ENCODE measurements at places on chromosomes 11 and 22. TPM values are rescaled to one million over a fixed set of nuclear protein-coding genes. Genes with fewer than 3 reads are reported as not detected.

The APOBEC3C gene
- 23.4 TPM for polyA plus RNA-seq

- no peak for DNase-seq
These were observed 730.6 kb downstream of the METTL15 start for GRCh38 chr11:28838741-28839140.

The CABP4 gene
- polyA plus RNA-seq, result 0.75 TPM

GRCh38 chr11:34239465-34240149 is 118.2 kb downstream of the ABTB2 start:
- no peak for DNase-seq

DNA sequence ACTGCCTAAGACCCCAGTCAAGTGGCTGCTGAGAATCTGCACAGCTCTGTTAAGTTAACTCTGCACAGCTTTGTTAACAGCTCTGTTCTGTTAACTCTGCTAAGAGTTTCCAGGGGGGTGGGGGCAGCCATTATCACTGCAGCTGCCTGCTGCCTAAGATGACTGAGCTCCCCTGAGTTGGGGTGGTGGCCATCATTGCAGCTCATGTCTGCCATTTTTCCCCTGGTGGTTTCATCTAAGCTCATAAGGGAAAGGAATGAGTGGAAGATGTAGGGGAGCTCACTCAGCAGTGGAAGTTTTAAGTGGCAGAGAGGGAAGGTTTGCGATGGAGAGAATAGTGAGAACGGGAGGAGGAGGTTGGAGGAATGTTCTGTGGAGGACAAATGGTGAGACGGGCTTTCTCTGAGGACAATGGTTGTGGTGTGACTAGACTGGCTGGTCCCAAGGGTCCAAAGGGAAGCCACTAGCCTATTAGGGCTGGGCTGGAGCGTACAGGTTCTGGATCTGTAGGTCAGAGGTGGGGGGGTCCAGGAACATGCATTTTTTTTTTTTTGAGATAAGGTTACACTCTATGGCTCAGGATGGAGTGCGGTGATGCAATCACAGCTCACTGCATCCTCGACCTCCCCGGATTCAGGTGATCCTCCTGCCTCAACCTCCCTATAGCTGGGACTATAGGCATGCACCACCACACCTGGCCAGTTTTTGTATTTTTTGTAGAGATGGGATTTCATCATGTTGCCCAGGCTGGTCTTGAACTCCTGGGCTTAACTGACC is 13.5 kb upstream of the PLET1 start:
- DNase-seq, result no peak

The CABP2 gene
- 0.29 TPM for polyA plus RNA-seq

GRCh38 chr22:27377501-27378295 is 423.9 kb downstream of the MN1 start:
- DNase-seq, result no peak

The PANX2 gene
- polyA plus RNA-seq, result 2.3 TPM

GRCh38 chr11:126406368-126406767 is 50.9 kb downstream of the ST3GAL4 start:
- no peak for DNase-seq

DNA sequence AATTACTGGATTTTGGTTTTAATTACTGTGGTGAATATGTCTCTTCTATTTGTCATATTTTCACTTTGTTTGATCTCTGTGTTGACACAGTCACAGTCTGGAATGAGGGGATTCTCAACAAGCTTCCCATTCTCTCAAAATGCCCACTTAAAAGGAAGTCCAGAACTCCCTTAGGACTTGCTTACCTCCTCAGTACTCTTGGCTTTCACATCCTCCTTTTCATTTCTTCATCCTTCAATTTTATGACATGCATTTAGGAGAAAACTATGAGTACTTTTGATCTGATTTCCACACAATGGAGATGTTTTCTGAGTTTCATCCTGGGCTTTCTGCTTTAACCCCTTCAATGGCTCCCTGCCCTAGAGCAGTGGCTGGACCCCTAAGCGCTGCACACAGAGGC is 49.3 kb upstream of the FLI1 start:
- no peak for DNase-seq

GRCh38 chr11:47270331-47271271 is 668 bp downstream of the MADD start:
- DNase-seq, result no peak

- no peak for DNase-seq
These were observed 1.8 kb downstream of the TTC17 start for GRCh38 chr11:43360361-43361032.

DNA sequence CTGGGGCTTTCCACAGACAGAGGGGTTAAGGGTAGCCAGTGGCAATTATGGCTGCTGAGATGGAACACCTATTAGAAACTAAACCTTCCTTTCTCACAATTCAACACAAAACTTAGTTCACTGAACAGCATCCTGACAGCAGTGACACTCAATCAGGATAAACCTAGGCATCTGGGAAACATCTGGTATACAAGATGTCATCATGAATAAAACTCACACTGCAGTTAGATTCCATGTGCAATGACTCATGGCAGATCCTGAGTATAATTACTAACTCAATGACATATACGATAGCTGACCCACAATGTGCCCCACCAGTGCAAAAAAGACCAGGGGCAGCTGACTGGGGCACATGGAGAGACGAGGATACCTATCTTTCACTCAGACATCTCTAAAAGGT is 17.7 kb downstream of the RBFOX2 start:
- DNase-seq, result no peak

The PARVB gene
- polyA plus RNA-seq, result 24.2 TPM

GRCh38 chr11:71326328-71326940 is 74.1 kb upstream of the SHANK2 start:
- DNase-seq, result no peak

The KRTAP5-1 gene
- not detected for polyA plus RNA-seq

DNA sequence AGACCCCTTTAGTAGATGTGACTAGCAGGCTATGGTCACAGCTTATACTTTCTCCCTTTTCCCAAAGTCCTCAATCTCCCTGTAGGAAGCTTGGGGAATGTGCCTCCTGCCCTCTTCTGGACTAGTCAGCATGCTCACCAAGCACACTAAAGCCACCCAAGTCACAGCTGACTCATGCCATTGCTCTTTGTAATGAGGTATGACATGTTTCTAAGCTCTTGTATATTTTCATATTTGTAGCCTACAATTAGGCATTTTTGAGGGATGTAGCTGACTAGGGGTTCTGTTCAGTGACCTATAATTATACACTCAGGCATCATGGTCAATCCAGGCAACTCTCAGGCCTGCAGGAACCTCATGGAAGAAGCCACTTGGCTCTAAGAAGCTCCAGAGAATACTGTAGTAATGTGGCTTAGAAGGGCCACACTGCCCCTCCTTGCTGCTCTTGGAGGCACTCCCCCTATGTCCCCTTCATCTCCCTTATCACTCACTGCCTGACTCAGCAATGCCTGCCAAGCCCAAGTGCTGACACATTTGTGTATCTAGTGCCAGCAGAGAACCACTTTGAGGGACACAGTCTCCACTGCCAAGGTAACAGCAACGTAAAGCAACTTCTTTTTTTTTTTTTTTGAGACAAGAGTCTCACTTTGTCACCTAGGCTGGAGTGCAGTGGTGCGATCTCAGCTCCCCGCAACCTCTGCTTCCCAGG is 86.2 kb downstream of the RPL27A start:
- DNase-seq, result no peak

DNA sequence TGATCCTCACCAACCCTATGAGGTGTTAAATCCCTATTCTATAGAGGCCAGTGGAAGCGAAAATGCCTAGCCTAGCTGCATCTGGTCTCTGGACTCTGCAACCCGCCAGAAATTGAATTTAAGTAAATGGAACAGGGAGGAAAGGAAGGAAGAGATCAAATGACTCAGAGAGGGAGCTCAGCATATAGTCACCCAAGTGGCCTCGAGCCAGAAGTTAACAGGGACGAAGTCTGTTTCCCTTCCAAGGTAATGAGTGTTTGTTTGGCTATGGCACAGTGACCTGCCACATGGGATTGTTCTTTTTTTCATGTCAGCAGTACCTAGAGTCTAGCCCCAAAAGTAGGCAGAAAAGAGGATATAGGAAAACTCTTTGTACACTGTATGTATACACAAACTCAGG is 66.3 kb downstream of the PAK1 start:
- no peak for DNase-seq

- DNase-seq, result no peak
These were observed 6.4 kb upstream of the ARFGAP3 start for GRCh38 chr22:42863349-42863961.

DNA sequence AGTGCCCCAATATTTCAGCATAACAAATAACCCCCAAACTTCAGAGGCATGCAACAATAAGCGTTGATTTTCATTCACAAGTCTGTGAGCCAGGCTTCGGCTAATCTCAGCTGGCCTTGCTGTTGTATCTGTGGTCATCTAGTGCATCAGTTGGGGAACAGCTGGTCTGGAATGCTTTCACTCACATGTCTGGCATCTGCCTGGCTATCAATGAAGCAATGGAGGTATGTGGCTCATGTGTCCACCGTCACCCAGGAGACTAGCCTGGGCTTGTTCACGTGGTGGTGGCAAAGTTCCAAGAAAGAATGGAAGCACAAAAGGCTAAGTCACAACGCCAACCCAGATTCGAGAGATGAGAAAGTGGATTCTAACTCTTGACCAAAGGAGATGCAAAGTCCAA is 304.8 kb upstream of the ISX start:
- no peak for DNase-seq

DNA sequence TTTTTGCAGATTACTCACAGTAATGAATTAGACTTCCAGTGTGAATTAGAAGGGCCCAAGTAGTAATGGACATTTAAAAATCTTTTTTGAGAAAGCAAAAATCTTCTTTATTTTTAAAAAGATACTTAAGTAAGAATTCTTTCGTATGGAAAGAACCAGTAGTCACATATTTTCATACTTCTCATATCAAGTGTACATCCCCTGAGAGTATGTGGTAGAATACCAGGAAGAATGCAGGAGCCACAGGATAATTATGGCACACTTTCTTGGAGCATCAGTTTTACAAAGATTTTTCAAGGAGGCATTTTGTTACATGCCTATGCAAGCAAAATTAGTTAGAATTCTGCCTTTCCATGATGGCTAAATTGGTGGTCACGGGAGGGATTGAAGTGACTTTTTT is 28.1 kb downstream of the POLD3 start:
- DNase-seq, result no peak

DNA sequence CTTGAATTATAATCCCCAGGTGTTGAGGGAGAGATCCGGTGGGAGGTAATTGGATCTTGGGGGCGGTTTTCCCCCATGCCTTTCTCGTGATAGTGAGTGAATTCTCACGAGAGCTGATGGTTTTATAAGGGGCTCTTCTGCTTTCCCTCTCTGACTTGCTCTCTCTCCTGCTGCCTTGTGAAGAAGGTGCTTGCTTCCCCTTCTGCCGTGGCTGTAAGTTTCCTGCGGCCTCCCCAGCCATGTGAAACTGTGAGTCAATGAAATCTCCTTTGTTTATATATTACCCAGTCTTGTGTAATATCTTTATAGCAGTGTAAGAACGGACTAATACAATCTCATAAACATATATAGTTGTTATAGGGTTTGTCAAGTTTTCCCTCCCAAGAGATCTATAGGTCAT is 32.8 kb downstream of the KCNE3 start:
- no peak for DNase-seq

- DNase-seq, result no peak
These were observed 133.5 kb downstream of the MYO18B start for GRCh38 chr22:25875461-25875860.

The ATG16L2 gene
- polyA plus RNA-seq, result 45.9 TPM

The BEST1 gene
- polyA plus RNA-seq, result 4.1 TPM

DNA sequence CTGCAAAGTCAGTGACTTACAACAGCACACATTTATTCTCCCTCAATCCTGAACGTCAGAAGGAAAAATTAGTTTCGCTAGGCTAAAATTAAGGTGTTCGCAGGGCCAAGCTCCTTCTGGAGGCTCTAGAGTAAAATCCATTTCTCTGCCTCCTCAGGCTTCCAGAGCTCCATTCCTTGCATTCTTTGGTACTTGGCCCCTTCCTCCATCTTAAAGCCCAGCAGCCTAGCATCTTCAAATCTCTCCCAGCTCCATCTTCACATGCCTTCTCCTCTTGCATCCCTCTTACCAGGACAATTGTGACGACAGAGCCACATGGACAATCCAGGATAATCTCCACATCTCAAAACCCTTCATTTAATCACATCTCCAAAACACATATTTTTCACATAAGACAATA is 165.0 kb downstream of the GRIA4 start:
- no peak for DNase-seq

- no peak for DNase-seq
These were observed 77.4 kb downstream of the FAM168A start for GRCh38 chr11:73520353-73521061.

The BIRC3 gene
- polyA plus RNA-seq, result 1.4 TPM

The C11orf97 gene
- polyA plus RNA-seq, result not detected

- no peak for DNase-seq
These were observed 591.3 kb upstream of the ARHGAP42 start for GRCh38 chr11:100095809-100096208.

DNA sequence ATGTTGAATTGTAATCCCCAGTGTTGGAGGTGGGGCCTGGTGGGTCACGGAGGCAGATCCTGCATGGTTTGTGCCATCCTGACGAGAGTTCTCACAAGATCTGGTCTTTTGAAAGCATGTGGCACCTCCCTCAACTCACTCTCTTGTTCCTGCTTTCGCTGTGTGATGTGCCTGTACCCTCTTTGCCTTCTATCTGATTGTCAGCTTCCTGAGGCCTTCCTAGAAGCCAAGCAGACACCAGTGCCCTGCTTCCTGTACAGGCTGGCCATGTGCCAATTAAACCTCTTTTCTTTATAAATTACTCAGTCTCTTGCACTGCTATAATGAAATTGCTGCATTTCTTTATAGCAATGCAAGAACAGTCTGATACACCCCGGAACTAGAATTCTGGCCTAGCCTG is 13.1 kb downstream of the PTPN5 start:
- DNase-seq, result no peak

DNA sequence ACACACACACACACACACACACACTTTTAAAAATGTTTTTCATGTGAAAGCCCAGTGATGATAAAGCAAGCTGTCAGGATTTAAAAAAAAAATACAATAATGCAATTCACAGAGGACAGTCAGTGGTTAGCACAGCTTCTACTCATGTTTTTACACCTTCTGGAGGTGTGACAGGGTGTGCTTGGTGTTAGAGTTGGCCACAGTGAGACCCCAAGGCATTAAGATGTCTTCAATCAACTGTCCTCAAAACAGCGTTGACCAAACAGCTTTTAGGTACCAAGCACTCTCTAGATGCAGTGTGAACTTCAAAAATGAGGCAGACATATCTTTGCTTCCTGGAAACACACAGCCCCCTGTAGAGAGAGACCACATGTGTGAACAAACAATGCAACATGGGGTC is 166.4 kb upstream of the TBCEL start:
- DNase-seq, result no peak

GRCh38 chr11:68839911-68840641 is 1.6 kb downstream of the CPT1A start:
- no peak for DNase-seq

Data from left renal pelvis (tissue), 4 donors.